Mucosa of descending colon (tissue), 3 donors: ENCODE measurements at places on chromosomes 1 and 21. TPM values are rescaled to one million over a fixed set of nuclear protein-coding genes. Genes with fewer than 3 reads are reported as not detected.

FMO3 gene
- 0.38 TPM for total RNA-seq

PADI6 gene
- not detected for total RNA-seq

CNR2 gene
- 0.06 TPM for total RNA-seq

RGS16 gene
- total RNA-seq: 0.61 TPM

KRTAP7-1 gene
- total RNA-seq: not detected

RGS1 gene
- total RNA-seq: 8.9 TPM

LCE1A gene
- not detected for total RNA-seq

SLC6A9 gene
- total RNA-seq: 52.5 TPM

AMPD1 gene
- total RNA-seq: 0.44 TPM

CHAF1B gene
- 1.4 TPM for total RNA-seq

EPB41 gene
- 76.3 TPM for total RNA-seq

FAM72C gene
- 0.43 TPM for total RNA-seq

VASH2 gene
- total RNA-seq: 0.41 TPM

HTR1D gene
- total RNA-seq: not detected

TMPRSS15 gene
- total RNA-seq: not detected

DIRAS3 gene
- 0.65 TPM for total RNA-seq

BCAR3 gene
- 54.3 TPM for total RNA-seq

CD1B gene
- not detected for total RNA-seq

GOLT1A gene
- 11.4 TPM for total RNA-seq

PODN gene
- total RNA-seq: 69.2 TPM

SUSD4 gene
- total RNA-seq: 0.43 TPM

TTF2 gene
- total RNA-seq: 21.5 TPM

TEX38 gene
- not detected for total RNA-seq

KCNE1 gene
- 0.32 TPM for total RNA-seq

ASTN1 gene
- 0.14 TPM for total RNA-seq

CYP4Z1 gene
- total RNA-seq: not detected

FNDC5 gene
- total RNA-seq: 0.38 TPM

PARS2 gene
- 8.7 TPM for total RNA-seq

SPRR4 gene
- total RNA-seq: not detected

FCRL2 gene
- 0.51 TPM for total RNA-seq

SFT2D2 gene
- total RNA-seq: 70.6 TPM

AHDC1 gene
- total RNA-seq: 58.6 TPM

FCN3 gene
- not detected for total RNA-seq

CTSS gene
- 290 TPM for total RNA-seq

CCDC30 gene
- total RNA-seq: 3.7 TPM

RASSF5 gene
- 5.8 TPM for total RNA-seq

GJC2 gene
- 8.9 TPM for total RNA-seq

RNF2 gene
- 14.1 TPM for total RNA-seq

OPRD1 gene
- 0.06 TPM for total RNA-seq

PIGM gene
- 5.9 TPM for total RNA-seq

MRPL20 gene
- total RNA-seq: 75.7 TPM

C1QTNF12 gene
- total RNA-seq: 21.5 TPM

SPRR2B gene
- total RNA-seq: not detected

PRPF38B gene
- total RNA-seq: 38.2 TPM

DMRTA2 gene
- total RNA-seq: not detected

TNFRSF14 gene
- total RNA-seq: 146 TPM

HPCAL4 gene
- total RNA-seq: not detected

KRTAP19-7 gene
- total RNA-seq: not detected

APP gene
- 666 TPM for total RNA-seq

RCSD1 gene
- 10.8 TPM for total RNA-seq

SLC44A5 gene
- total RNA-seq: 4.2 TPM

BROX gene
- total RNA-seq: 67.1 TPM

FABP3 gene
- 7.8 TPM for total RNA-seq

ATXN7L2 gene
- 4.4 TPM for total RNA-seq

COQ8A gene
- total RNA-seq: 47.3 TPM

CCDC27 gene
- not detected for total RNA-seq
